ENCODE measurements at places on chromosomes 12 and 14.

GRCh38 chr14:70655110-70655826 is 13.6 kb downstream of the TTC9 start:
- DNase-seq = no peak

- DNase-seq = no peak
These were observed 709.4 kb upstream of the MDGA2 start for GRCh38 chr14:48384821-48385220.

DNA sequence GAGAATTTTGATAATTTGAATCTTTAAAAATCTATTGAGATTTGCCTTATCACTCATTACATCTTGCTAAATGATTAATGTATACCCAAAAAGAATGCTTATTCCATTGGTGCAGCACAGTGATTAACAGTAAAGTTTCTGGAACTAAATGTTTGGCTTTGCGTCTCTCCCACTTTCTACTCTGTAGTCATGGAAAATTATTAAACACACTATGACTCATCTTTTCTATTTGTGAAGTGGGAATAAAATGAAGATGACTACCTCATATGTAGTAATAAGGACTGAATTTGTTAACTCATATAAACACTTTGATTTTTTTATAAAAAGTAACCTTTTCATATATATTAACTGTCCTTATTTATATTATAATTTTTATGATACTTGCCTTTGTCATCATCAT is 118.1 kb downstream of the RERGL start:
- no peak for DNase-seq

GRCh38 chr12:14188744-14189143 is 176.7 kb upstream of the ATF7IP start:
- DNase-seq = no peak

DNA sequence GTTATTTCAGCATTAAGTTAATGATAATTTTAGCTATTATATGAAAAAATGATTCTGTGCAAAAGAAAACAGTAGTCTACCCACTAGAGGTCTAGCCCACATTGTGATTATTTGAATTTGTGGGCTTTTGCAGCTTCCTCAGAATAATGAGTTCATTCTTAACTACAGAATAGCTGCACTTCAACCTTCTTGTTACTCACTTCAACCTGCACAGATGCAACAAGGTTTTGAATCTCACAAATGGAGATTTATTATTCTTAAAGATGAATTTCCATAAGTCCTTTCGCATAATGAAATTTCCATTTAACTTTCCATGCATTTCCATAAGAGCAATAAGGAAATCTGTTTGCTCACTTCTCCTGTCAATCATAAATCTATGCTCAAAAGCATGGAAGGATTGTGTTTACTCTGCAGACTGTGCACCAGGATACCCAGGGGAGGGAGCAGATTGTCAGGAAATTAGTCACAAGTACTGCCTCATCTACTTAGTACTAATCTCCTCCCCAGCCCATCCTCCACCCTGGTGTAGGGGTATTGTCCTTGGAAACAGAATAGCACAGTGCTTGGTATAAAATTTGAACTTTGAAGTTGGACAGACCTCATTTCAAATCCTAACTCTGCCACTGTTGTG is 24.1 kb downstream of the PTGER2 start:
- no peak for DNase-seq

GRCh38 chr12:120402217-120402616 is 33.3 kb upstream of the MSI1 start:
- DNase-seq = peak; percentile 56

DNA sequence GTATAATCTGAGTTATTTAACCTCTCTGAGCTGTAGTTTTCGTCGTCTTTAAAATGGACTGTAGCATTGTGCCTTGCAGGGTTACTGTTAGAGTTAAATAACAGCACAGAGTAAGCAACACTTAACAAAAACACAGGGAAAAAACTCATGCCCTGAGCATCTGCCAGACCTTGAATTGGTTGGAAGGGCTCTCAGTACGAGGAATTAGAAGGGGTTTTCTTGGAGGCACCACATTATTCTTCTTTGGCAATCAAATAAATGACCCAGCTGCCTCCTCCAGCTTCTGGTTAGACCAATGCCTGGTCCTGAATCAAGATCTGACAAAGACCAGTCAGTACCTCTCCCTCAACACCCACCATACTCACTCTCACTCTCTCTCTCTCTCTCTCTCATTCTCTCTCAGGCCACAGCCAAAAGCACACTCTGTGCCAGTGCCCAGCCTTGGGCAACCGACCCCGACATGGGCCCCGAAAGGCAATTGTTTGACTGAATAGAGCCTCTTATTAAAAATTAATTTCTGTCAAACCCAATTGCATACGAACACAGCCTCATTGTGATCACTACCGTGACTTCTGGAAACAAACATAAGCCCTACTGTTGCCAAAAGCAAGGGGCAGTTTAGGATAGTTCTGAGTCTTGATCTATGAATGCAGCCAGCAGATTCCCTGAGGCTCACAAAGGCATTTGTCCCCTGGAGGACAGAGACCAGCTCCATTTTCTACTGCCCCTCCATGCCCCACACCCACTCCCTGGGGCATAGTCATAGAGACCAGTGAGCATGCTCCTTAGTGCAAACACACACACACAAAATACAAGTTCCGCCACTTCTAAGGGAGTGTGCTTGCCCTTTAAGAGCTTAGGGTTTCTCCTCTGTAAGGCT is 23.9 kb downstream of the DUSP6 start:
- no peak for DNase-seq

GRCh38 chr12:93347054-93347785 is 30.5 kb upstream of the NUDT4 start:
- DNase-seq = no peak

DNA sequence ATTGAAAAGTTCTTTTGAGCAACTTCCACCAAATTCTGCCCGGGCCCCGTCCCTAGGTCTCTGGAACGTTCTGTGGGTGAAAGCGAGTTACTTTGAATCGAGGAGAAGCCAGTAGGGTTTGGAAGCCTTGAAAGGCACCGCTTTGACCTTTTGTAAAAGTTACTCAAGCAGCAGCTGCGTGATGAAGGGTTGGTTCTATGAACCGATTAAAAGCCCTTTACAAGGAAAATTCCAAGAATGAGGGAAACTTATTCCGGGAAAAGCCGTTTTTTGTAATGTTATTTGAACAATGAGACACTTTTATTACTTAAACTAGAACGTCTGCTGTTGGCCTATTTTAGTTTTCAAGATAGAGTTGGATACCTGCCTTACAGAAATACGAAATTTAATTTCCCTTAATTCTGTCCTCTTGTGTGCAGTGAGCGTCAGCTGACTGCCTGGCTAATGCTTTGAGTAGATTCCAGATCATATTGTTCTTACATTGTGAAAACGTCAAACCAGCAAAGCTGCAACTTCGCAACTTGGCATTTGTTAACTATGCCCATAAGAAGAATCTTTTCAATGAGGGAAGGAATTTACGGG is 906 bp downstream of the LARP4 start:
- no peak for DNase-seq

GRCh38 chr12:26971963-26972362 is 33.7 kb downstream of the FGFR1OP2 start:
- no peak for DNase-seq

DNA sequence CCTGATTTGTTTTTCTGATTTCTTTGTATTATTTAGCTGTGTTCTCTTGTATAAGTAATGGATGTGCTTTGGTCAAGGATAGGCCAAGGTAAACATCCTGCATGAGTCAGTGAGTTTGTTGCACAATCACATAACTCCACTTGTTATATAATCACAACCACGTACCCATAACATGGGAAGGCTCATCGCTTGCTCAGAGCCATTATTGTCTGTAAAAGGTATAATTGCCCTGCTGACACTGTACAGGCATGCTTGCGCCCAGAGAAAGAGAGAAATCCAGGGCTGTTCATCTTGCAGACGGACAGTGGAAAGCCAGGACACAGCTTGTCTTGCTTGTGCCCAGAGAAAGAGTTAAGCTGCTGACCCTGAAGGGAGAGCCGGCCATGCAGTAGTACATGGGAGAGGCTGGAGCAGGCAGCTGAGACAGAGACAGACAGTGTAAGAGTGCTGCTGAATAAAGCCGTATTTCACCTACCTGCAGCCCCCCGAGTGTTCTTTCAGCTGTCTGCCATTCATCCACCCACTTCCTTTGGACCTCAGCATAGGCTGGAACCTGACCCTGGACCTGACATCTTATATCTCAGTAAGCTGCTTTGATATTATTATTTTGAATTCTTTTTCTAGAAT is 174.7 kb upstream of the DAAM1 start:
- DNase-seq = no peak

GRCh38 chr14:59511916-59512575 is 27.7 kb downstream of the JKAMP start:
- DNase-seq = peak; percentile 44

DNA sequence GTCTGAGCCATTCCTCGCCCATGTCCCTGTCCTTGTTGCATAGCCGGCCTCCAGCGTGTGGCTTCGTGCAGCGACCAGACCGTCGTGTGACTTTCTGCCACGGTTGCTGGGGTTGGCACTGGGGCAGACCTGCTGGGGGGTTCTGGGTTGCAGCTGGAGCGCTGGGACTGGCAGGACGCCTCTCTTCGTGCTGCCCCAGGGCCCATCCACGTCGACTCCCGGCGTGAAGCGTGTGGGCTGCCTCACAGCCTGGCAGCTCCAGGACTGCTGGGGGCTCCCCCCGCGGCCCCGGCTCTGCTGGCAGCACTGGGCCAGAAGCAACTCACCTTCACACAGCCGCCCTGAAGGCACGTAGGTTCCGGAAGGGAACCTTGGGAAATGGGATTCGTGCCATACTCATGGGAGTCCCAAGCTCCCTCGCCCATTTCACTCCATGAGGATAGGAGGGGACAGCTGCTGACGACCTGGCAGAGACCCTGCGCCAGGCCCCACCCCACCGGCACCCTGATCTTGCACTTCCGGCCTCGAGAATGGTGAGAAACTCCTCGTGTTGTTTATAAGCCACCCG is 51.9 kb downstream of the GALNT9 start:
- DNase-seq = no peak

DNA sequence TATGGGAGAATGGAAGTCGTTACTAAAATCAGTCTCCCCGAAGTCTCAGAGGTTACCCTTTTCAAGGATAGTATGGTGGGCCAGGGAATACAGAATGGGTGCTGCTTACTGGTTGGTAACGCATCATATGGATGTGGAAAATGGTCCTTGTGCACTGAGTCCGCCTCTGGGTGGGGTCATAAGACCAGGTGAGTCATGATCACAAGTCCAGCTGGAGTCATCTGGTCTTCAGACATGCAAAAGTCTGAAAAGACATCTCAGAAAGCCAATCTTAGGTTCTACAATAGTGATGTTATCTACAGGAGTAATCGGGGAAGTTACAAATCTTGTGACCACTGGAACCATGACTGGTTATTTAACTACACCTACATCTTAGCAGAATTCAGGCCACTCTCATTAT is 71.9 kb upstream of the TCL1B start:
- no peak for DNase-seq

- DNase-seq = no peak
These were observed 181.5 kb upstream of the SFSWAP start for GRCh38 chr12:131529196-131530040.

DNA sequence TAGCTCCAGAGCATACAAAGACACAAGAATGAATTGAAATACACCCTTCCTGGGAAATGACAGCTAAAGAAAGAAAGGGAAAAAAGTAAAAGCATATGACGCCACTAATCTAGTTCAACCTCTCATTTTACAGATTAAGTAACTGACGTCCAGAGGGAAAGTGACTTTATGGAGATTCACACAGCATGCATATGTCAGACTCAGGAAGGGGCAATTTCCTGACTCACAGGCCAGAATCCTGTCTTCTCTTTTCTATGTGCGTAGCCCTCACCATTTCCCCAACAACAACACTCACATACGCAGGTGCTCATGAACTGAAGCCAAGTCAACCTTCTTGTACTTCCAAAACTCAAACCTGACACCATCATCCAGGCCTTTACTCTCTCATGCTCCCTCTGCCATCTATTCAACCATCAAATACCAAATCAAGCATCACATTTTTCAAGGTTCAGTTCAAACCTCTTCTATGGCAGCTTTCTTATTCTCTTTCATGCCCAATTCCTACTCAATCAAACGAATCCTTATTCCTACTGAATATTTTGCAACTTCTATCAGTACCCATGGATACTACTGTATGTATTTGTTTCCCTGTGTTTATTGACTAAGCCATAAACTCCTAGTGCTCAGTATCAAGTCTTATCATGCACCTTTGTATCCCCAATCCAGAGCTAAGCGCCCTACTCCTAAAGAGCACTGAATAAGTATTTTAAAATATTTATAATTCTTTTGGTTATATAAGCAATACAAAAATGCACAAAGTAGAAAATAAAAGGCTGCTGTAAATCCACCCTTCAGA is 52.8 kb downstream of the STXBP6 start:
- no peak for DNase-seq

DNA sequence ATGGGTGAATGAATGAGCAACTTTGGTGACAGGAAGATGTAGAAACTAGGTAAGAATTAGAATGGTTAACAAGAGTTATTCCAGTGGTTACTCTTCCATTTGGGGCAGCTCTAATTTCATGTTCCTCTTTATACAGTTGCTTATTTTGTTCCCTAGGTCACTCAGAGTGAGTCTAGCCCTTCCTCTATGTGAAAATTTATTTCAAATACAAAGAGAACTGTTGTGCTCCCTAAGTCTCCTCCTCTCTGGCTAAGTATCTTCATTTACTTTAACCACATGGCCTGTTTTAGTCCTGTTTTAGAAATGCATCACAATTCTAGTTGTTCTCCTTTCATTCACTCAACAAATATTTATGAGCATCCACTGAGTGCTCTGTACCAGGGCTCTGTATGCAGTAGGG is 51.1 kb upstream of the HIF1A start:
- no peak for DNase-seq

- DNase-seq = no peak
These were observed 170.0 kb downstream of the SLC2A13 start for GRCh38 chr12:39935839-39936238.

- no peak for DNase-seq
These were observed 22.3 kb downstream of the FAM234B start for GRCh38 chr12:13066459-13066858.

DNA sequence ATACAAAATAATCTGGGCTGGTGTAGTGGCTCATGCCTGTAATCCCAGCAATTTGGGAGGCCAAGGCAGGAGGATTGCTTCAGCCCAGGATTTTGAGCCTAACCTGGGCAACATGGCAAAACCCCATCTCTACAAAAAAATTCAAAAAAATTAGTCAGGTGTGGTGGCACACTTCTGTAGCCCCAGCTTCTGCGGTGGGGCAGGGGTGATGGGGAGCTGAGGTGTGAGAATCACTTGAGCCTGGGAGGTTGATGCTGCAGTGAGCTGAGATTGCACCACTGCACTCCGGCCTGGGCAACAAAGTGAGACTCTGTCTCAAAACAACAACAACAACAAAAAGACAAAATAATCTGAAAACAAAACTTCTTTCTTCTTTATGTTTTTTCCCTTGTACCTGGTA is 66.0 kb downstream of the TC2N start:
- DNase-seq = no peak
